ENCODE measurements at places on chromosomes 5 and 9. TPM values are rescaled to one million over a fixed set of nuclear protein-coding genes. Genes with fewer than 3 reads are reported as not detected.

ANKRD18A gene
- 16.6 TPM for total RNA-seq

BTNL3 gene
- total RNA-seq: not detected

CARD6 gene
- total RNA-seq: 17.1 TPM

C9orf152 gene
- total RNA-seq: 6.7 TPM

FAM13B gene
- 76.5 TPM for total RNA-seq

PRELID2 gene
- 28.2 TPM for total RNA-seq

RASEF gene
- total RNA-seq: 33.7 TPM

ERGIC1 gene
- 140 TPM for total RNA-seq

DNA sequence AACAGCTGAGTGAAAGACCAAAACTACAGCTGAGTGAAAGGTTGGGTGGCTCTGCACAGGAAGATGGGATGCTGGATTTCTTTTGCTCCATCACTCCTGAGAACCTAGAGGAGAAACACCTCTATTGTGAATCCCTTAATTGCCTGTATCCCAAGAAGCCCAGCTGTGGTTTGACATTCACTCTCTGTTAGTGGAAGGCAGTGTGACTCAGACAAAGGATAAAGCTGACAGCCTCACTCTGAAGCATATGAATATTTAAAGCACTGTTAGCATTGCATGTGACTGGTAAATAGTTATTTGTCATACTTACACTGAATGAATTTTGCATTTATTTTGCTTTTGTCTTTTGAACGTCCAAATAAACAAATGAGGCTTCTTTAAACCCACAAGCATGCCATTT is 367.1 kb upstream of the RIOK2 start:
- DNase-seq: no peak

DNA sequence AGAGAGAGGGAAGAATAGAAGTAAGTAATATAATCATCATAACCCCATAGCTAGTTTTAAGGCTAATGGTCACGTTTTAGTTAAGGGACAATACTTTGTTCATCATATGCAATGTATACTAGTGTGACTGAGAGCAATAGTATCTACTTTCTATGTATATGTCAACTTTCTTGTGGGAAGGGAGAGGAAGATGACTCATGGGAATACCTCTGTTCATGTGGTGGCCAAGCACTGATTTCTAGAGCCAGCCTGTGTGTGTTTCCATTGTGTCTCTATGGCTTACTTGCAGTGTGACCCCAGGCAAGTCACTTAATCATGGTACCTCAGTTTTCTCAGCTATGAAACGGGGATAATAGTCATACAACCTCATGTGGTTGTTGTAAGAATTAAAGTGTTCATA is 639.6 kb downstream of the CETN3 start:
- DNase-seq: no peak

GRCh38 chr5:69312459-69313160 is 20.0 kb downstream of the CCDC125 start:
- DNase-seq: no peak

DNA sequence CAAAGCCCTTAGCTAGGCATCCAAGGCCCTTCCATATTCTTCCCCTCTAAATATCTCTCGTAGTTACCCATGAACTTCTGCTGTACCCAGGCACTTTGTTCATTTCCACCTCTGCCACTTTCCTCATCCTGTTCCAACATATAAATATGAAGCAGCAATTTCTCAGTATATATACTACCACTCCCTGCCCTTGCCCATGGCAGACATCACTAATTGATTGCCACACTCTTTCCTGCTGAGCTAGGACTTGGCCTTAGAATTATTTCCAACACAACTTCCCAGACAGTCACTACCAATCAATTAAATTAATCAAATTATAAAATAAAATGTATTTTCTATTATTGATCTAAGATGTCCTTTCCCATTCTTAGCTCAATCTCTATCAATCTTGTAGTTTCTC is 8.5 kb downstream of the INSYN2B start:
- no peak for DNase-seq

- DNase-seq: no peak
Observed at GRCh38 chr5:176679365-176680225, 32.3 kb downstream of the TSPAN17 start.

DNA sequence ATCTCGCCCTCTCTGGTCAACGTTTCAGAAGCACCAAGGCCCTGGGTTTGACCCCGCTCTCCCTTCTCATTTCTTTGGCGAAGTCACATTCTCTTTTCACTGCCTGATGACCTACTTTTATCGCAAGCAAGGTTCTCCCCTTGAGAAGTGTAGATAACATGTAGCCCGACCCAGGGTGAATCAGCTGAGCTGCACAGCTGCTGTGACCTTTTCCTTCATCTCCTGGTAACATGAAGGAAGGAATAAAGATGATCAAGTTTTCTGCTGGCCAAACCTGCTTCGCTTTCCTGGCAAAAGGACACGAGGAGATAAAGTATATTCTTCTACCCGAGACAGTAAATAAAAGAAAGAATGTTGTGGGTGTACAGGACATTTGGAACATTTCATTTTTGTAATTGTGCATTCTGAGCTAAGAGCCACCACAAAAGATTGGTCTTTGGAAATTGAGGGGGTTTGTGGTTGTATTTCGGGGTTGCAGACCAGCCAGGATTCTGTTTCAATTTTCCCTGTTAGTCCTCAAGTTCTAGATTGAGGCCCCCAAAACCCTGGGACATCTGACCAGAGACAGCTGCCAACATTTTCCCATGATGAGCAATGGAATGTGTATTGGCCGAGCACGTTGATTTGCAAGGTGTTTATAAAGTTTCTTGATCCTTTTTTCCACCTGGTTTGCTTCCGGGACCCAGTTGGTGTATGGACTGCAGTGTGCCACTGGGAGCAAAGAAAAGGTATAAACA is 155.1 kb upstream of the ZNF462 start:
- no peak for DNase-seq

GRCh38 chr9:69549310-69550202 is 122.6 kb downstream of the APBA1 start:
- no peak for DNase-seq

DNA sequence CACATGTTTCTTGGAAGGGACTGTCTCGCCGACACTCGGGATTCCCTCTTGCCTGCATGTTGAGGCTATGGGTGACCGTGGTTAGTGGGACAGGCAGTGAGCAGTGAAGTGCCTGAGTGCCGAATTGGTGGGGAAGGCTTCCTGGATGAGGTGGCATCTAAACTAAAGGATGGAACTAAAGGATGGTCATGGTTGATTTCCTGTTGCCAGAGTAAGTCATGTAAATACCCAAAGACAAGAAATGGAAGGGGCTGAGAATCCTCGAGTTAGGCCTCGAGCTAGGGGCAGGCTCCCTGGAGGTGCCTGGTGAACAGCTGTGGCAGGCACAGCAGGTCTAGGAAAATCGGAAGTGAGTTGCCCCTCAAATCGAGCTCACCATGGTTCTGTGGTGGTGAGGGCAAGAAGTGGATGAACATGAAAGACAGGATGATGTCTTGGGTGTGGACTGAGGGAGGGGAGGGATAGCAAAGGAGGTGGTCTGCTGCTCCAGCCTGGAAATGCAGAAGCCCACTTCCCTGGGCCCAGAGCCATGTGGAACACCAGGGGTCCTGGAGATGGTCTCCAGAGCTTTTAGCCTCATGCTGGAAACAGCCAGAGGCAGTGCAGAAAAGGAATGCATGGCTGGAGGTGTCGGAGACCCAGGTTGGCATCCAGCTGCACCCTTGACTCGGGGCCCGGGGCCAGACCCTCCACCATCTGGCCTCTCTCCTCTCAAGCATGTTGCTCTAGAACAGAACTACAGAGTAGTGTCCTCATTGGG is 12.2 kb downstream of the CD74 start:
- no peak for DNase-seq

- no peak for DNase-seq
Observed at GRCh38 chr9:134383148-134383547, 56.9 kb downstream of the RXRA start.
